Neural crest cell (in vitro differentiated cells): ENCODE measurements at places on chromosomes 1 and 21. TPM values are rescaled to one million over a fixed set of nuclear protein-coding genes. Genes with fewer than 3 reads are reported as not detected.

Gene TRIM17
- total RNA-seq = 4.7 and 6.3 TPM in 2 replicates

Gene LCE1E
- total RNA-seq = not detected in 2 replicates

GRCh38 chr1:201918343-201918742, 28.0 kb downstream of the LMOD1 start:
- no peak for DNase-seq

DNA sequence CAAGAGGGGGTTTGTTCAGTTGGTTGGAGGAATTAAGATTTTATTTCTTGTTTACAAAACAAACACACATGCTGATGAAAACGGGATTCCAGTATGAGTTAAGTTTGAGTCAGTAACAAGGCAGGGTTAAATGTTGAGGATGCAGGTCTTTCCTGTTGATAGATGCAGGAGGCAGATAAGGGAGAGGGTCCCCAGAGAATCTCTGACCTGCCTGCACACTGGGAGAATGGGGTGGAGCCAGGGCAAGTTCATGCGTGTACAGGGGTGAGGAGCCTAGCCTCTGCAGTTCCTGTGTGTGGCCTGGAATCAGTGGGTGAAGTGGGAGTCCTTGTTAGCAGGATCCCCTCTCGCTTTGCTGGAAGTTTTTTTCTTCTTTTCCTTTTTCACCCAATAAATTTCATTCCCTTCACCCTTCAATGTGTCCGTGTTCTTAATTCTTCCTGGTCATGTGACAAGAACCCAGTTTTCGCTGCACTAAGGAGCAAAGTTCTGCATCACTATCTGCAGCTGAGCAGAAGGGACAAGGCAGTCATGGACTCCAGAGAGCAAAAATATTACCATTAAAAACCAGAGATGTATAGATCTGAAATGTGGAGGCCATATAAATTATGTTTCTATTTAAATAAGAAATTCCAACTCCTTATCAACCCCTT, 69.9 kb upstream of the MARK1 start:
- no peak for DNase-seq

DNA sequence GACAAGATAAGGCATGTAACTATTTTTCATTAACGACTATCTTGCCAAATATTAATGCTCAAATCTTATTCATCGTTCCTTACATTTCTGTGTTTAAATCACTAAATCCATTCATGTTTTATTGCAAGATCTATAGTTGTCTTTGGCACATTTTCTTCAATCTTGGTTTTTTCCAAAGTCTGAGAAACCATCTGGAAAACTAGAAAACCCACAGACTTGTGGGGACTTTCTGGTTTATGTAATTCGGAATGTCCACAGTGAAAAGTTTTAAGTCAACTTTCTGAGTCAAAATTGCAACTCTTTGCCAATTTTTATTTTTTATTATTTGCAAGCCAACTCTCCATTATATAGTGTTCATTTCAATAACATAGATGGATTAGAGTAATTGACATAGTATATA, 520.8 kb upstream of the ADAMTS5 start:
- no peak for DNase-seq

DNA sequence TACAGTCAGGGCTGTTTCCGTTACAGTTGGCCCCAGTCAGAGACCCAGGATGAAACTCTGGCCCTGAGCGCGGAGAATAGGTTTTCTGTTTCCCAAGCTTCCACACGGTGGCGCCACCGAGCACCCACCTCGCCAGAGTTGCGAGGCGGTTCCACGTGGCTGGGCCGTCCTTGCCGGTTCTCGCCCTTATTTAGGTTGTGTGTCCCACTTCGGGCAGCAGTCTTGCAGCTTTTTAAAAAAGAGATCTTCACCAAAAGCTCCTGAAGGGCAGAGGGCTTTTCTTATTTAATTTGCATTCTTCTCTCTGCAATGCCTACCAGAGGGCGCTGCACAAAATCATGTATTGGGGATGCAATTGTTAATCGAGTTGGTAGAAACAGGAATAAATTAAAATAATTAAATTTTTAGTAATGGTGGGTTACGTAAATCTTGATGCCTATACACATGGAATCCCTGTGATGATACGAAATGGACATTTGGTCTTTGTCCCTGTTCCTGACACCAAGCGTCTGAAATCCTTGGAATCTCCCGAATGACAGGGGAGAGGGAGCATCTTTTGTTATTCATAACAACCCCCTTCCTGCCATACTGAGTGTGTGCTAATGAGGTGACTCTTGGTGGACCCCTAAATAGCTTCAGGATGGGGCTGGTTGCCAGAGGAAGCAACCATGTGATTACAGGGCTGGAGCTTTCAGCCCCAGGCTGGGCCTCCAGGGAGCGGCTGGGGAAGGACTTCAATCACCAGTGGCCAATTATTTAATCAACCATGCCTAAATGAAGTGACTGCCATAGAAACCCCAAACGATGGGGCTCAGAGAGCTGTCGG, 5.6 kb upstream of the S100A7 start:
- DNase-seq = peak; percentile 67

DNA sequence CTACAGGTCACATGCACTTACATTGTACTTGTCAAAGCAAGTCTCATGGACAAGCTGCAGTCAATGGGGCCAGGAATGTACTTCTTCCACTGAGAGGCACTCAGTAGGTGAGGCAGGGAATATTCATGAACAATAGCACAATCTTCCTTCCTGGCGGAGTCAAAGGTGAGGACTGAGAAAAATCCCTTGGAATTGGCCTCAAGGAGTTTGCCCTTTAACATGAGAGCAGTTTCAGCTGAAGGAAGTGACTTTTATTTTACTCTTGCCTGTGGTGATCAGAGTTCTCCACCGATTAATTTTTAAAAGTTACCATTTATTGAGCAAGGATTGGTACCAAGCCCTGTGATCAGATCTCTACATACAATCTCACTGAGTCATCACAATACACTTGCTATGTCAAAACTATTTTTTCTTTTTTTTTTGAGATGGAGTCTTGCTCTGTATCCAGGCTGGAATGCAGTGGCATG, 11.2 kb upstream of the AK2 start:
- no peak for DNase-seq

Gene VWA5B1
- total RNA-seq = 0.30 and 0.44 TPM in 2 replicates

Gene OR10R2
- total RNA-seq = not detected in 2 replicates

- DNase-seq = no peak
These were observed 90.6 kb upstream of the RALGPS2 start for GRCh38 chr1:178634445-178634844.

Gene HMCN1
- total RNA-seq = 16.6 and 18.1 TPM in 2 replicates

DNA sequence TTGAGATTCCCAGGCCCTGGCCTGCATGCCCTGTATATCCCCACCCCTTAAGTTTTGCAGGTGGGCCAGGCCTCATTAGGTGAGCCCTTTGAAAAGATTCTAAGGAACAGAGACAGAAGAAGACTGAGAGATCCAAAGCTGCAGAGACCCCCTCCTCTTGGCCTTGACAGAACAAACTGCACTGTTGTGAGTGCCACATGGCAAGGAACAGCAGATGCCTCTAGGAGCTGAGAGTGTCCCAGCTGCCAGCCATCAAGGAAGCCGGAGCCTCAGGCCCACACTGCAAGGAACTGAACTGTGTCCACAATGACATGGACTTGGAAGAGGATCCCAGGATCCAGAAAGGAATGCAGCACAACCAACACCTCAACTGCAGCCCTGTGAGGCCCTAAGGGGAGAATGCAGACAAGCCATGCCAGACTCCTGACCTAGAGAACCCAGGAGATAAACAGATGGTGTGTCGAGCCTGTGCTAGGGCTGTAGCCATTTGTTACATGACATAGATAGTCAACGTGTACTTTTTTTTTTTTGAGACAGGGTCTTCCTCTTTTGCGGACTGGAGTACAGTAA, 182.7 kb downstream of the AJAP1 start:
- DNase-seq = no peak

GRCh38 chr1:37323486-37324377, 150.6 kb upstream of the ZC3H12A start:
- peak; percentile 31 for DNase-seq

DNA sequence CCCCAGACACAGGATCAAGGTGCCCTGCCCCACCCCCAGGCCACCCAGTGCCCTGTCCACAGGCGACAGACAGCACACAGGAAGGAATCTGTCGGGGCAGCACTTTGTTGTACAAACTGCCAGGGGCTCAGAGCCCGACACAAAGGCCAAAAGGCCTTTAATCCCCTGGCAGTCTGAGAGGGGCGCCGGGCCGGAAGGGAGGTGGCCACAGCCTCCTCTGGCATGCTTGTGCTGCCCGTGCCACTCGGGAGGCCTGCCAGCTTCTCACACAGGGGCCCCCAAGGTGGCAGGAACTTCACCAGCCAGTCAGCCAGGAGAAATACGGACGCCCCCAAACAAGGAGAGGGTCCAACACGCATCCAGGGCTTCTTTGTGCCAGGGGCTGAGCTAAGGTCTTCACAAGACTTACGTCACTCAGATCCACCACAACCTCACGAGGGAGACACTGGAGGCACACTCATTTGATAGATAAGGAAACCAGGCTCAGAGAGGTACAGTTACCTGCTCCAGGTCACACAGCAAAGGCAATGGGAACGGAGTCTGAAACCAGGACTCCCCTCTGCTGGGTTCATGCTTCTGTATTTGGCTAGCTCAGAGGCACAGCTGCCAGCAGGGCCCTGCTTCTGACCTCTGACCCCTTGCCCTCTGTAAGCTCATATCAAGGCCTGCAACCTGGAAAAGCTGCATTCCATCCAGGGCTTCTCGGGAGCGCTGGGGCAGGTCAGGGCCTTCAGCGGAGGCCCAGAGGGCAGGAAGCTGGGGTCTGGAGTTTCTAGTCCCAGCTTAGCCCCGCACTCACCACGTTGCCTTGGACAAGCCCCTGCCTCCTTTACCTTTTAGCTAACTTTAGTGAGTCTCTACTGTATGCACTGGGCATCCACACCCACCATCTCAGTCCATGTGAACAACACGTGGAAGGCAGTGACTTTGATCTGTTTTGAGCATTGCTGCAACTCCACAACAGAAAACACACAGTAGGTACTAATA, 34.8 kb downstream of the HSPG2 start:
- no peak for DNase-seq

- no peak for DNase-seq
These were observed 15.7 kb upstream of the HDAC1 start for GRCh38 chr1:32276032-32276782.

DNA sequence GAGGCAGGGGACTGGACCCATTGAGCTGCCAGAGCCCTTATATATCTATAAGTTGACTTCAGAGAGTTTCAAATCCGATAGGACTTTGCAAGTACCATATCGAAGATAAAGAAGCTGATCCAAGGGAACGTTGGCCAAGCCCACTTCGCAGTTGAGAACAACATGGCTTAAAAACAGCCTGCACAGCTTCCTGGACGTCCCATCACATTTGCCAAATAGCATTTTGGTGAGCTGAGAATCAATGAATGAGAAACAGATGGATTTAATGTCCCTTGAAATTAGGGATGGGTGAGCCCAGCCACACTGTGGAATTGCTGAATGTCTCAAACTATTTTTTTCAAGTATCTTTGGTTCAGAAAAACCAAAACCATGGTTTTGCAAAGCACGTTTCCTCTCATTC, 64.8 kb downstream of the KCNJ15 start:
- DNase-seq = no peak

GRCh38 chr21:38804789-38805327, 871 bp upstream of the ETS2 start:
- peak; percentile 59 for DNase-seq

DNA sequence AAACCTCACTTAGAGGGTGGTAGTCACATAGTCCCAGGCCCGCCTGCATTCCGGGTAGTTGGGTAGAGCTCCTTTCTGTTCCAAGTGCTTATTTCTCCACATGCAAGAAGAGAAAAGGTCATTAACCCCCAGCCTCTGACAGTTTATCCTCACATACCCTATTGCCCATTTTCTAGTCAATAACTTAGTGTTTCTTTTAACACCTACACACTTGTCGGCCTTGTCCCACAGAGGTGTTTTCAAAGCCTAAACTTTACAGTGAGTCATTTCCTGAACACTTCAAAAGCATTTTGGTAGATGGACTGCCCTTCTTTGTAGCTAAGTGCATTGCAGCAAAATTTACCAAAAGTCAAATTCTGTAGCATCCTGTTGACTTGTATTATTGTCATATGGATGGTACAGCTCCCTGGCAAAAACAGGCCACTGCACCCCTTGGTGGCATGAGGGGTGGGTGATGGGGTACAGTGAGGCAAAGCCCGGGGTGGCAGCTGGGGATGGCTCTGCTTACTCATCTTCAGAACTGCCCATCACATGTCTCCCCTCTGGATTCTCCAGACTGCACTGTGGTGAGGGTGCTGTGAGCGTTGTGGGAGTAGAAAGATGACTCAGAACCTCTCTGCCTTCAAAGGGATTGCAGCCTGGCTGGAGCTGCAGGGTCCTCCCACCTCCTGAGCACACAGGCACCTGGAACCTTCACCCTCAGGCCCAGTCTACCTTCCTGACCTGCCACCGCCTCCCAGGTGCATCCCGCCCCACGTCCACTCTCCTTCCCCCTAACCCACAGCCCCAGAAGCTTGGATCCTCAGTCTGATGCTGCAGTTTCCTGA, 45.8 kb upstream of the DMRTB1 start:
- no peak for DNase-seq

Gene CPT2
- 22.9 and 24.7 TPM in 2 replicates for total RNA-seq

DNA sequence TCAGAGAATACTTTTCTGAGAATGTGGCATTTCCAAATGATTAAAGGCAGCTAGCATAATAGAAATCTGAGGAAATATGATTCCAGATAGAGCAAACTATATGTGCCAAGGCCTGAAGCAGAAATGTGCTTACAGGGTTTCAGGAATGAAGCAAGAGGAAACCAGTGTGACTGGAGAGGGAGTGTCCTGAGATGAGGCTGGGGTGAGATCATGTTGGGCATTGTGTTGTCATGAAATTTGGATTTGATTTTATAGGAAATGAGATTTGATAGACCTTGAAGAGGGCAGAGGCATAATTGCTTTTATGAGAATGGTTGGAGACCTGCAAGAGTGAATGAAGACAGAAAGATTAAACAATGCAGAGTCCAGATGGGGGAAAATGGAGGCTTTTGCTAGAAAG, 338.1 kb upstream of the SNX7 start:
- no peak for DNase-seq

Gene DEPDC1
- 30.3 and 31.6 TPM in 2 replicates for total RNA-seq

Gene TMIGD3
- not detected in 2 replicates for total RNA-seq

DNA sequence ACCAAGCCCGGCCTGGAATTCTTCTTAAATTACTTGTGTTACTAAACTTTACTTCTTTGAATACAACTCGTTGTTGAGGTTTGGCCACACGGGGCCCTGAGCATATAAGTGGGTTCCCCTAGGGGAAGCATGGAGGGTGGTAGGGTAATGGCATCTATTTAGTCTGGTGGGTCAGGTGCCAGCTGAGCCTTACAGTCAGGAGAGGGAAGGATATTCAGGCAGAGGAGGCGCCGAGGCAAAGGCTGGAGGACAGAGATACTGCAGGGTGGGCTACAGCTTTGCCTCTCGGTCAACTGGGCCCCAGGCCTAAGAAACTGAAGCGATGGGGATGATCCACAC, 424 bp upstream of the NECAP2 start:
- DNase-seq = no peak

- no peak for DNase-seq
These were observed 20.6 kb upstream of the LRRN2 start for GRCh38 chr1:204705888-204706837.

Gene GJA8
- total RNA-seq = not detected in 2 replicates

GRCh38 chr1:20212685-20213331, 26.5 kb upstream of the PLA2G2C start:
- DNase-seq = peak; percentile 63
